ENCODE measurements at places on chromosomes 3 and 15.

GRCh38 chr3:106172780-106173179 is 304.0 kb upstream of the CBLB start:
- DNase-seq, result no peak

DNA sequence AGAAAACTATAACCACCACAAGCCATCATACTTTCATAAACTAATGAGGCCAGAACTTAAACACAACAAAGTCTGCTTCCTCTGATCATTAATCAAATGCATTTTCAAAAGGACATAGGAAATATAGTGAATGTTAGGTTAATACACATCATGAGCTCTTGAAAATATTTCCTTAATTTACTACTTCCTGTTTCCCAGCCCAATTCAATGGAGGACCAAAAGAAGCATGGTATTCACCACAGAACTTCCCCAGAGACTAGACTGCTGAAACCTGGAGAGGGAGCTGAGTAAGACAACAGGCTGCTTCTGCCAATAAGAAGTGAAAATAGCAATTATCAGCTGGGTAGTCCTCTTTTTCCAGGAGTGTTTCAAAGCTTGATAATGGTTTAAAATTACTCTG is 250.3 kb downstream of the ULK4 start:
- no peak for DNase-seq

DNA sequence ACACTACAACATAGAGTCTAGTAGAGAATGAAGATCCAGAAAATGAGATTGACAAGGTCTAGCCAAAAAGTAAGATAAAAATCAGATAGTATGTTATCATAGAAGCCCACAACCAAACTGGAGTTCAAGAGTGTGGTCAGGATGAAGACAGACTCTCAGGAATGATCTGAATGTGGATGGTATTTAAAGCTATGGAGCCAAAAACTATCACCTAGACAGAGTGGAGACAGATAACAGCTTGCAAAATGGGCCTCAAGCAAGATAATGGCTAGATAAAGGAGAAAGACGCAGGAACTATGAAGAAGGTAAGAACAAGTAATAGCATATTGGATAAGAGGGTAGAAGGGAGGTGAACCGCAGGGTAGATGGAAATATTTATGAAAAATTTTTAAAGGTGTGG is 35.4 kb downstream of the ZMAT3 start:
- no peak for DNase-seq

- no peak for DNase-seq
Observed at GRCh38 chr3:42719002-42719401, 16.4 kb upstream of the HHATL start.

- no peak for DNase-seq
Observed at GRCh38 chr15:53472883-53473282, 286.6 kb downstream of the WDR72 start.

All from coronary artery (tissue), 2 donors.